ENCODE measurements at places on chromosomes 12 and 14.

- peak; percentile 28 for DNase-seq
These were observed 75.2 kb upstream of the RPH3A start for GRCh38 chr12:112716099-112717093.

DNA sequence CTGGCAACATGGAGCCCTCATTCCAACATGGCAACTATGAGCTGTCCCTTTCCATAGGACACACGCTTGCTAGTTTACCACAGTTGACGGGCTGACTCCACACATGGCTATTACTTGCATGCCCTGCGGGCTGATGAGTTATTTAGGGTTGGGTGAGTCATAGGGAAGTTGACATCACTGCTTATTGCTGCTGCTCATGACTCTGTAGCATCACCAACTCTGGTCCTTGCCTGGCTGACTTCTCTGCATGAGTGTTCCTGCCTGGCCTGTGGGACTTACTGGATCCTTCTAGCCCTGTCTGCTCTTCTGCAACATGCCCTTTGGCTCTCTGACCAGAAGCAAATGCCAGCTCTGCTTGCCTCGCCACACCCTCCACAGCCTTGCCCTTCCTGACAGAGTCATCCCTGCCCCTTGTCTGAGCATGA lies 199.5 kb downstream of the ANO6 start:
- peak; percentile 100 for DNase-seq

- peak; percentile 33 for DNase-seq
These were observed at the start of gene NEUROD4 for GRCh38 chr12:55019784-55020183. Gene NEUROD4 (plus strand): TSS chr12:55019974. CDS start chr12:55026440, 6,466 bp downstream.

GRCh38 chr12:108548954-108549521 lies 11.9 kb downstream of the SART3 start:
- no peak for DNase-seq

DNA sequence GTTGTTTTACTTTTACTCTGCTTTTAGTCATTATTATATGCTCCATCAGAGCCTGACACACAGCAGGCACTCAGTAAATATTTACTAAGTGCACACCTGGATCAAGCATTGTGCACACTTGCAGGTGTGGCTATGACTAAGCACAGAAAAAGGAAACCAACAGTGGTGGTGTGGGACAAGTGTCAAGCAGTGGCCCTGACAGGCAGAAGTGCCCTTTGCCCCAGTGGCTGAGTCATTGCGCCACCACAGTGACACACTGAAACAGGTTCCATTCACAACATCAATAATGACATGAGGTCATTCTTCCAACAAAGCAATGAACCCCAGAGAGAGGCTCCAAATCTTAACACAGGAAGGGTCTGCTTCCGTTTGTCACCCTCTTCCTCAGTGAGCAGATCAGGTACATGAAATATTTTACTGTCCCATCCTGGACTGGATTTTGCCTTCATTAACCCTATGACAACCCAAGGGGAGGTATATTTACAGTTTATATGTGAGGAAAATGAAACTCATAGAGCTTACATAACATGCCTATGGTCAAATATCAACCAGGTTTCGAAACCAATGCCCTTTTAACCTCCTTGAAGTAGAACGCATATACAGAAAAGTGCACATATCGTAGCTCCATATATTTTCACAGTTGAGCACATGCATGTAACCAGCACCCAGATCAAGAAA lies 82.6 kb upstream of the GTF2A1 start:
- DNase-seq: peak; percentile 7

- DNase-seq: peak; percentile 41
These were observed 265.8 kb downstream of the CPNE8 start for GRCh38 chr12:38639625-38640024.

GRCh38 chr12:1391722-1392121 lies 202.7 kb downstream of the FBXL14 start:
- DNase-seq: peak; percentile 16

GRCh38 chr12:130160711-130161231 lies 1.5 kb upstream of the FZD10 start:
- DNase-seq: no peak

- DNase-seq: no peak
These were observed 335.3 kb downstream of the NPAS3 start for GRCh38 chr14:33273978-33274377.

DNA sequence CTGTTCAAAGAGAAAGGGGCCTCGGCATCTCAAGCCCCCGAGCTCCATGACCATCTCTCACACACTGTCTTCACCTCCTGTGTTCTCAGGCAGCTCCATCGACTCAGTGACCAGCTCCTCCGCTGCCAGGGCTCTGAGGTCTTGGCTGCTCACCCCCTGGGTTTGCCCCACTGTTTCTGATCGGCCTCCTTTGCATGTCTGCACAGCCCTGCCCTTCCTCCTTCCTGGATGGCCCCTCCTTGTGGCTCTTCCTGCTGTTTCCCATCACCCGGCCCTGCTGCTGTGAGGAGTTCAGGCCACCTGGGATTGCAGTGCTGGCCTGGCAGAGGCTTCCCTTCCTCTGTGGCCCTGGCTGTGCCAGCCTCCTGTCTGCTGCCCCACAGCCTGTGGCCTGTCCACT lies 38.1 kb upstream of the PIWIL1 start:
- no peak for DNase-seq

DNA sequence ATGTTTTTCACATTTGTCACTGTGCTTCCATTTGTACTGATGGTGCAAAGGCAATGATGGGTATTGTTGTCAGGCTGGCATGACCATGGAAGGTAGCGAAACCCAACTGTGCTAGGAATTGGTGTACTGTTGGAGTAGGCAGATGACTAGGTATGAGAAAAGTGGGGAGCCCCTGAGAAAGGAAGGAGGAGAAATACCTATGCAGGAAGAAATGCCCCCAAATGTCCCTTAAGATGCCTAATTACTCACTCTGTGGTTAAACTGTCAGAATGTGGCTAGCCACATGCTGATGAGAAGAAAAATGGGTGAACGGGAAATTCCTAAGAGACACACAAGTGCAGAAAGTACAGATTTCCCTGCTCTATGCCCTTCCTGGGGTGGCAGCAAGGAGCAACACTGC lies 339.1 kb downstream of the TMEM132D start:
- DNase-seq: peak; percentile 1

GRCh38 chr14:74275241-74275841 lies 27.4 kb downstream of the ABCD4 start:
- DNase-seq: peak; percentile 26

DNA sequence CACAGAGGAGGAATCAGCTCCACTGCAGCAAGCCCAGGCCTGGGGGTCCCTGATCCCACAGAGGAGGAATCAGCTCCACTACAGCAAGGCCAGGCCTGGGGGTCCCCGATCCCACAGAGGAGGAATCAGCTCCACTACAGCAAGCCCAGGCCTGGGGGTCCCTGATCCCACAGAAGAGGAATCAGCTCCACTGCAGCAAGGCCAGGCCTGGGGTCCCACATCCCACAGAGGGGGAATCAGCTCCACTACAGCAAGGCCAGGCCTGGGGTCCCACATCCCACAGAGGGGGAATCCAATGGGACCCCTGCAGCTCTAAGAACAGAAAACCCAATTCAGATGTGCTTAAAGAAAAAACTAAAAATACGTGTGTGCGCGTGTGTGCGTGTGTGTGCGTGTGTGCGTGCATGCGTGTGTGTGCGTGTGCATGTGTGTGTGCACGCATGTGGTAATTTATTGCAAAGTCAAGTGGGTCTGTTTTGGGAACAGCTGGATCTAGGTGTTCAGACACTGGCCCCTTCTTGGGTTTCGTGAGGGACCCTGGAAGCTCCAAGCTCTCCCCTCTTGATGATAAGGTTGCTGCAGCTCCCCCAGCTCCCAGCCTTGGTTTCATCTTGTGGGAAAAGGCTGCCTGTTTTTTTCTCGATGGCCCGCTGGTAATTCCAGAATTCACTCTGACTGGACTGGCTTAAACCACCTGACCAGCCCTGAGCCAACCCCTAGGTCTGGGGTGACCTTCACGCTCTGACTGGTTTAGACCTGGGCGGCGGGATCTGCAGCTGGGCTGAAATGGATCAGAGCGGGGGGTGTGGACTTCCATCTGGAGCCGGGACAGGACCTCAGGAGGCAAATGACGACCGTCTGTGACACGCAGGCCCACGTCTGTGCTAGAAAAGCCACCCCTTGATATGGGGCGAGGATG lies 47.1 kb downstream of the GALNT9 start:
- no peak for DNase-seq

DNA sequence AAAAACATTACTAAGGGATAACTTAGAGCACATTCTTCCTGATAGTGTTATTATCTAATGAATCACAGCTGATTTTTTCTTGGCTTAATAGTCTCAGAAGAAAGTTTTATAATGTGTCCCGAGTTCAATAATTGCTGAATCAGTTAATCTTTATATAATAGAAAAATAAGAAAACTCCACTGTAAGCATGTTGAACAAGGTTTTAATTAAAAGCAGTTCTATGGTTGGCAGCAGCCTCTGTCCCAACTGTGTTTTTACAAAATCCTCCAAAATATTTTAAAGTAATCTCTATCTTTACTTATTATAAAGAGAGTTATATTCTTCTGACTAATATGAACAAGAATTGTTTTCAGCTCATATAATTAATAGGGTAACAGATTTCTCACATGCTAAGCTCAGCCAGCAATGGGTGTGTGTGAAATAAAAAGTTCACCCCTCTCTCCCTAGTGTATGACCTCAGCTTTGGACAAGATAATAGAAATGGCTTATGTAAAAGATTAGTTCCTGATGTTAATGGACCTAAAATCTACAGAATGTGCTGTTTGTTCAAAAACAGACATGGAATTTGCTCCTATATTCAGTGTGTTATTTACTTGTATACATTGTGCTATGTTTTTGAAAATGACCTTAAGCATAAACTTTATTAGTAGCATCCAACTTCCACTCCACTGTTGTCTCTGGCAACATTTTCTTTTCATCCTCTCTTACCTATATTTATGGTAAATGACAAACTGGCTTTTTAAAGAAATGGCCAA lies 67.1 kb upstream of the DCN start:
- DNase-seq: no peak

GRCh38 chr14:64807551-64807950 lies 72.2 kb downstream of the SPTB start:
- DNase-seq: peak; percentile 51

DNA sequence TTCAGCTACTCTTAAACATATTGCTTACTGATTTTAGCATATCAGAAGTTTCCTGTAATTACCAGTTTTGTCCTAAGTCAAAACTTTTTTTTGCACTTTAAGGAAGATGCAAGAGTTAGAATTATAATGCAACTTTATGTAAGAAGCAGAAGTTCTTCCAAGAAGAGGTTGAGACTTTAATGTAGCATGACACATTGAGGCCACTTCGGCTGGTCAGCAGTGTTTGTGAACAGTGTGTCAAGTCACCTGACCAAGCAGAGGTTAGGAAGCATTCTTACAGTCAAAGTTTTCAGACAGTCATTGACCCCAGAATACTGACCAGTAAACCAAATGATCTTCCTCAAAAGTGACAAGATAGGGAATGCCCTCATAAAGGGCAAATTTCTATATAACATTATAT lies 15.2 kb downstream of the FGFR1OP2 start:
- peak; percentile 7 for DNase-seq

DNA sequence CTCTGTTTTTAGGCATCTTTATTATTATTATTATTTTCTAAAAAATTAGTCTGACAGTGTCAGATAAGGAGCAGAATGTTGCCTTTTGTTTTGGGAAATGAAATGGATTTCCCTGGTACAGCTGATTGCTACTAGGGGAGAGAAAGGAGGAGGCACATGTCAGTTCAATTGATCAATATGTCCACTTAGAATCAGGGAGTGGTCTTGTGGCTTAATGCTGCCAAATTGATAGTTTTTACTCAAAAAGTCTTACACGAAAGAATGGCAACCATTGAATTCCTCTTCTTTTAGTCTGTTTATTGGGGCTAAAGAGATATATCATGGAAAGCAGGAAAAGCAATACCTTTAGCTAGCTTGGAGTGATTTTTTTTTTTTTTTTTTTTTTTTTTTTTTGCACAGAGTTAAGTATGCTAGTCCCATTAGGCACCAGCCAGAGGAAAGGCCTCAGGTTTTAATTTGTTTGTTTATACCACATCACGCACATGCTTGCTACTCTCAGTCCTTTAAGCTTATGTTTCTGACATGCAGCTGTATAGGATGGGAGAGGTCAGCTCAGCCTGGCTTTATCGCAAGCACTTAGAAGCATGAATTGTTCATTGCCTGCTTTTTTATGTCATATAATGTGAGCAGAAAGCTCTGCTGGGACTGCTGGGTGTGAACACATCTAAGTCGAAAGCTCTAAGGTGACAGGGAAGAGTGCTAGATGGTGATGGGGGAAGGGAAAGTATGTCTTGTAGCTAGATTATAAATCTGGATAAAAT lies 1.4 kb downstream of the AKAP6 start:
- DNase-seq: no peak

DNA sequence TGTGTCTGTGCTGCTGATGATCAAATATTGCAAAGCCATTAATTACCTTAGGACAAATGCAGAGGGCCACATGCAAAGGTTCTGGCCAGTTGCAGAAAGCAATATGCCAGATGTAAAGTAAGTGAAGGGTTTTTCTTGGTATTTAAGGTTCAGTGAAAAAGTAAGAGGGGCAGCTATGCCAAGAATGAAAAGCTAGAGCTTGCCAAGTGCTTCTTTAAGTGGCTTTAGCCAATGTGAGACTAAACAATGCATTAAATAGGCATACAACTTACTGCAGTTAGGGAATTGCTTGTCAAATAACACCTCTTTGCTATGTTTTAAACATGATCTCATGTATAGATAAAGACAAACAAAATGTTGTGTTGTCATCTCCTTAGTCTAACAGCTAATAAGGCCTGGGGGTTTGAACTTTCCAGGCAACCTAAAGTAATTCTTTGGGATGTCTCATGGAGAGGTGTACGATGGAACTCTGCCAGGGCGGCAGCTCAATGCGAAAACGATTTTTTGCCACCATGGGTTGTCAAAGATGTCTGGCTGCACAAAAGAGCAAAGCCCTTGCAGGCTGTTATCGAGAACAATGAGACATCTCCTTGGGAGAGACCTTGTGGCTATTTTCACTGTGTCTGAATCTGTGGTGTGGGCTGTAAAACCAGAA lies 12.0 kb downstream of the IGF1 start:
- no peak for DNase-seq

DNA sequence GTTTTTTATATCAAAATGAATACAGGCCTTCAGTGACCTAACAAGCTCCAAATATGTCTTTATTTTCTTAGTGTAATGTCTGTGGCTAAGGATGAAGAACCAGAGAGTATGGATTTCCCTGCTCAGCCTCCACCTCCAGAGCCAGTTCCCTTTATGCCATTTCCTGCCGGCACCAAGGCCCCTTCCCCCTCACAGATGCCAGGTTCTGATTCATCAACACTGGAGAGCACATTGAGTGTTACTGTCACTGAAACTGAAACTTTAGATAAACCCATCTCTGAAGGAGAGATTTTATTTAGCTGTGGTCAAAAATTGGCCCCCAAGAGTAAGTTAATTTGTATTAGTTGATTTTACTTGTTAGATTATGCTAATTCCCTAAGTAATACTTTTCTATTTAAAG lies 61.0 kb downstream of the KIAA0586 start:
- peak; percentile 81 for DNase-seq

Measured in M059J (cell line).